ENCODE measurements at places on chromosomes 1 and 21.

DNA sequence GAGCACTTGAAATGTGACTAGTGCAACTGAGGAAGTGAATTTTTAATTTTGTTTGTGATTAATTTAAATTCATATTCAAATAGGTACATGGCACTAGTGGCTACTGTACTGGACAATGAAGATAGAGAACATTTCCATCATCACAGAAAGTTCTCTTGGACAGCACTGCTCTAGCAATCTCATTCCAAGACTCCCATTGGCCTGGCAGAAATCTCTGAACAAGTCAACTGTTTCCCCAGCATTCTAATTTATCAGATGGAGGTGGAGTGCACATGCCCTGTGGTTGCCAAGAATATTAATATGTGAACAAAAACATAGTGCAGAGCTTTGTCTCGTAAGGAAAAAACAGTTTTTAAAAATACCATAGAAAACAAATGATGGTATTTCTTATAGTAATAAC, 81.3 kb downstream of the CLIC4 start:
- DNase-seq: no peak

DNA sequence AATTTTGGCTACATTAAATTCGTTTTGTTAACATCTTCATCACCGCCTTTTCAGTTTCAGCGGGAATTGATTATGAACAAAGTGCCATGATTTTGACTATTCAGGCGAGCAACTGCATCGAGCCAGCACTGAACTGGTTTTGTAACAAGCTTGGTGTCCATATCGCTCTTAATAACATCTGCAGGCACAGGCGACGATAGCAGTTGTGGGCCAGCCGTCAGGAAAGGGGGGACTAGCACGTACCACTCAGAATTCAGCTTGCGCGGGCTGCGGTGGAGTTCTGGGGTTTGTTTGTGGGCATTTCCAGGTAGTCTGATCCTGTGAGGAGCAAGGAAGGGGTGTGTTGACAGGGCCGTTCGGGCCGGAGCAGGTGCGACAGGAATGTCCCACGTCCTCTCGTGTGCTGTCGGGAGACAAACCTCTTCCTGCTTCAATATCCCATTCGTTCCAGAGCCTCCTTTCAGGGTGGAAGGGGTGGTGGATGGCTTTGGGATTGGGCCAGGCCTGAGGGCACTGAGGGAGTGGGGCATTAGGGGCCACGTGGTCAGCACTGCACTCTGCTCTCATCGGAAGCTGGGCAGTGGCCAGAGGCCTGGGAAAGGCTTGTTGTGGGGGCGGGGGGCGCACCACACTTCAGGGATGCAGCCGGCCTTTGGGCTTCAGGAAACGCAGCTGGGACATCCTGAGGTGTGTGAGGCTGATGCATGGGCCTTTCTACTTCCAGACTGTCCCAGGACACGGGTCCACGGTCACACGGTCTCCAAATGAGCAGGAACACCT, 39.1 kb downstream of the SKI start:
- DNase-seq: no peak

DNA sequence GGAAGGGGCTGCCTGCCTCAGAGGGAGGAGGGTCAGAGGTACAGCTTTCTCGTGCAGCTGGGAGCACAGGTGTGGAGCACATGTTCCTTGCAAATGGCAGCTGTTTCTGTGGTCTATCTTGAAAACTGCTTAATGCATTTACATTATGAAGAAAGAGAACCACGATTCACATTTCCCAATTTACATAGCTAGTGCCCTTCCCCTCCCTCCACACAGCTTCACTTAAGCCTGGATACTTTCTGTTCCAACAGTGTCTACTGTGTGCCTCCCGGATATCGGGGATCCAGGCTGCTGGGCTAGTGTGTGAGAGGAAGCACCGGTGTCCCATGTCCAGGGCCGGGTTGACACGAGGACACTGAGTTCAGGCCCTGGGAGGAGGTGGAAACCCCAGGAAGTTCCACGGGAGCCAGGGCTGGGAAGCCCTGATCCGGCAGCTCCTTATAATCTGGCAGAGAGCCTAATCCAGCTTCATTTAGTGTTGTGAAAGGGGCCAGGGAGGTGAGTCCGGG, 31.6 kb downstream of the TMCC2 start:
- DNase-seq: no peak

DNA sequence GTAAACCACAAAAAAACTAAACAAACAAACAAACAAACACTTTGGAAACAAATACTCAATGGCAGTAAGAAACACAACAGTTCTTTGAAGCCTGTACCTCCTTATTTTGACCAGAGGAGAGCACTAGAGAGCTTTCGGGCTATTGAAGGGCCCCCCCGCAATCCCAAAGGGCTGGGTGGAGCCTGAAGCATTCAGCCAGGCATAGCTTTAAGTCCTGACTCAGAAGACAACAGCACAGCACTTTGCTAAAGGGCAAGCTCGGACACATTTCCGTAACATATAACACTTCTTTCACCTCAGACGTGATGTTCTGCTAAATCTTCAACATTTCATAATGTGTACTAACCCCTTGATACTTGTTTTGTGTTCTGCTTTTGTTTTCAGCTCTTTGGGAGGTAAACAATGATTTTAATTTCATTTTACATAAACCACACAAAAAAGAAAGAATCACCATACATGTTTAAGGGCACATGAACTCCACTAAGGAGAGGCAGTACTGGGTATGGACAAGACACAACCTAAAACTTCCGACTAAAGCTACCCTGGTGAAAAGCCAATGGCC, 9.7 kb upstream of the SHCBP1L start:
- DNase-seq: peak; percentile 95

DNA sequence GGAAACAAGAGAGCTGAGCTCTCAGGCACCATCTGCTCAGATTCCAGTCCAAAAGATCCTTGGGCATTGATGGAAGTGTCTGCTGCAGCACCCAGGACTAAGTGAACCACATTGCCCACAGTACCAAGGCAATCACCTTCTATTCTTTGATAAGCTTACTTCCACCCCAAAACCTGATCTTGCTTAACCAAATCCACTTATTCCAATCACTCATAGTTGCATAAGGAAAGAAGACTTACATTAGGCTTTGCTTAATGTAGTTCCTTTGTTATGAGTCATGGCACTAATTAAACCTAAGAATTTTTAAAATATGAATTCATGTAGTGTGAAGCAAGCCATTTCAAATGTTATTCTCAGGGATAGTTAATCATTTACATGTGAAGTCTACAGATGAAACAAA, 84.5 kb downstream of the UCHL5 start:
- no peak for DNase-seq

- DNase-seq: peak; percentile 66
Measured at GRCh38 chr1:98468111-98468717, 193.3 kb upstream of the SNX7 start.

- DNase-seq: no peak
Measured at GRCh38 chr1:4648657-4649056, 5.8 kb upstream of the AJAP1 start.

DNA sequence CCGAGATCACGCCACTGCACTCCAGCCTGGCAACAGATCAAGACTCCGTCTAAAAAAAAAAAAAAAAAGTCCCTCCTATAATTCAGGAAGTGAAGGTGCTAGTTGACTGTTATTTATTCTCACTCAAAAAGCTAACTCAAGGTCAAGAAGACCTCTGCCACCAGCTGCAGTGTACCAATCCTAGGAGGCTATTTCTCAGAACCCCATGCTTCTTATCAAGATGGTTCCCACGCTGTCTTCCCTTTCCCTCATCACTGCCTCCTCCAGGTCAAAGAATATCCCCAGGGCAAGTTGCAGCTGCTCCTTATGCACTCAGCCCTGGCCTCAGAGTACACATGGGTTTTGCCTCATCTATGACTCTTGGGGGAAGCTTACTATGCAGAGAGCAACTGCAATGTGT, 53.6 kb downstream of the RERE start:
- DNase-seq: no peak

- DNase-seq: peak; percentile 81
Measured at GRCh38 chr1:197776351-197777105, 1.2 kb upstream of the DENND1B start.

GRCh38 chr1:43763497-43763973, 56.2 kb downstream of the ST3GAL3 start:
- DNase-seq: peak; percentile 78

GRCh38 chr1:11499601-11500331, 20.8 kb downstream of the DISP3 start:
- DNase-seq: no peak

DNA sequence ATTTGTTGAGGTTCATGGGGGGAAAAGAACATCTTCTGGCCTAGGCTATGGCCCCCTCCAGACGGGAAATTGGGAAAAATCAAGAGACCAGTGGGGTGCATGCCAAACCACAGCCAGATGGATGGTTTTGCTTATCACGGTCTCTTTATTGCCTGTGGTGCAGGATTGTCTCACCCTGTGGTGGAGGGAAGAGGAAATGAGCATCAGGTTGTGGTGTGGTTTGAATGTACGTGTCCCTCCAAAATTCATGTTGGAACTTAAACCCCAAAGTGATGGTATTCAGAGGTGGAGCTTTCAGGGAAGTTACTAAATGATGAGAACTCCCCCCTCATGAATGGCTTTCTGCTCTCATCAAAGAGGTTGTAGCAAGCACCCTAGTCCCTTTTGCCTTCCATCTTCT, 525.7 kb downstream of the NPHP4 start:
- DNase-seq: no peak

GRCh38 chr1:19178734-19179398, 31.2 kb downstream of the UBR4 start:
- DNase-seq: no peak

DNA sequence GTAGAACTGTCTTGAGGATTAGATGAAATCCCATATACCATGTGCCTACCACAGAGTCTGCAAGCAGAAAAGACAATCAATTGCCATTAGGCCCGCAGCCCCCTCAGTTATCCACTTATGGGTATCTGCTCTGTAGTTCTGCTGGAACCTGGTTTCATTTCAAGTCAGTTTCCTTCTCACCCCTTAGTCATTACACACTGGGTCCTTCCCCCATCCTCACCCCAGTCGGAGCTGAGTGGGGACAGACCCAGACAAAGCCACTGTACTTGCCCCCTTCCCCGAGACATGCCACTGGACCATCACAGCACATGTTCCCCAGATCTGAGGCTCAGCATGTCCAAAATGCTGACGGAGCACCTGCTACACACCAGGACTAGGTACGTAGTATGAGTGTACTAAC, 21.2 kb downstream of the PGLYRP3 start:
- no peak for DNase-seq

- DNase-seq: no peak
Measured at GRCh38 chr21:25551569-25551968, 55.7 kb downstream of the MRPL39 start.

DNA sequence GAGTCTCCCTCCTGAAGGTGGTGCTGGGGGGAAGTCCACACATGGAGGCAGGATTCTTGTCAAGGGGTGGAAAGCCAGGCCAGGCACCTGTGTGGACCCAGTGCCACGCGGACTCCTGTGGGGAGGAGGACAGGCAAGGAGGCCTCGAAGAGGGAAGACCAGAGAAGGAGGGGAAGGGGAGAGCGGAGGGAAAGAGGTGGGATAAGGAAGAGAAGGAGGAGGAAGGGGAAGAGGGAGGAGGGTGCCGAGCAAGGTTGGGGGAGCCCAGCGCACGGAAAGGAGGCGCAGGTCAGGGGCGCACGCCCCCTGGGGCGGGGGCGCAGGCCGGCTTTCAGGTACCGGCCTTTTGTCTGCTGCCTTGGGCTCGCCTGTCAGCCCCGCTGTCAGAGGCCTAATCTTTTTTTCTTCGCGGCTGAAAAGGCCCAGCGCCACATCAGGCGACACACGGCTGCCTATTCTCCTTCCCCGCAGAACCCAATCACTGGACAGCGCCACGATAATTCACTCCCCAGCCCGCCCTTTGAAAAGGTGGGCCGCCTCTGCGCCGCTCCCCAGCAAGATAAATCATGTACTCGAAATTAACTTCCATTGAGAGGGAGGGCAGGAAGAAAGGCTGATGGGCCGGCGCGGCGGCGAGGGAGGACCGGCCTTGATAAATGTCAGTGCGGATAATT, 42.5 kb downstream of the PRDM16 start:
- no peak for DNase-seq

GRCh38 chr1:228900886-228901392, 165.7 kb downstream of the RHOU start:
- DNase-seq: no peak

- no peak for DNase-seq
Measured at GRCh38 chr1:156172696-156173470, 19.5 kb downstream of the SEMA4A start.

- no peak for DNase-seq
Measured at GRCh38 chr1:67174716-67175284, 8.5 kb downstream of the IL23R start.

DNA sequence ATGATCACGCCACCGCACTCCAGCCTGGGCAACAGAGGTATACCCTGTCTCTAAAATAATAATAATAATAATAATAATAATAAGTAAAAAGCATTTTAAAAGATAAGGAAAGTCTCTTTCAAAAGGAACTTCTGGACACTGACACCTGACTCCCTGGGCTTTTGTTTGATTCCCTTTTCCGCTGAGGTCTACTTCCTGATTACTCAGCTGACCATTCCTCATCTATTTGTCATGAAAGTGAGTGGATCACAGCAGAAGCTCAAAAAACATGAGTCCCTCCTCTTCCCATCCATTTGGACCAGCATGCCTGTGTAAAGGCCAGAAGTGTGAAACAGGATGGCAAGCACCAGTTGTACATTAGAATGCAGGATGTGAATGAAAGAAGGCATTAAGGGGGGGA, 61.1 kb upstream of the FBXO28 start:
- DNase-seq: peak; percentile 57

- DNase-seq: no peak
Measured at GRCh38 chr21:44854391-44854663, 19.2 kb downstream of the PTTG1IP start.

DNA sequence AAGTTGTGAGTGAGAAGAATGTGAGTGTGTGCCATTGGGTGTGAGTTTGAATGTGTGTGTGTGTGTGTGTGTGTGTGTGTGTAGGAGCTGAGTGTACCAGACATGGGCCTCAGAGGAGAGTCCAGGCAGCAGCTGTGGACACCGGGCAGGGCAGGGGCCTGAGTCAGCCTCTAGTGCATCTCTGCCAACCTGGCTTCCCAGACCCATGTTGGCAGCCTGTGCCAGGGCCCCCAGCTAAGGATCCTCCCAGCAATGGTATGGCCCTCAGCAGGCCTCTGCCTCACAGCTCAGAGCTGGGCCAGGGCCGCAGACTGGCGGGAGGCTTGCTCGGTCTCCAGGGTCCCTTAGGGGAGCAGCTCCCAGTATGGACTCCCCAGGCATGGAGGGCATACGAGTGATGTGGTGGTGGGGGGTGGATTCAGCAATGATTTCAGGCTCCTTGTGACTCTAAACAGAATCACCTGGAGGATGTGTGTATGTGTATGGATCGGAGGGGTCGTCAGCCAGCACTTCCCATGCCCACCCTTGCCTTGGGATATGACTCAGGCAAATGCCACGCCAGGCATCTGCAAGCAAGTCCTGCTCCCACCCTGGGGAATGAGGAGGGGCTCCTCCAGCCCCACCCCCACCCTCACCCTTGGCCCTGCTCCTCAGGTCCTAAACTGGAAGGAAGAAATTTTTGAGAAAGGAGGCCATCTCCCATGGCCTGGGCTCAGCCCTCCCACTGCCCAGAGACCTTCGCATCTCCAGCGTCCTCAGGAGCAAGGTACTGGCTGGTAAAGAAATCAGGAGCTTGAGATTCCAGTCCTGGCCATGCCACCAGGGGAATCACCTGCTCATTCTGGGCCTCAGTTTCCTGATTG, 1.8 kb upstream of the FOXO6 start:
- DNase-seq: no peak

GRCh38 chr1:203768256-203768655, 3.3 kb downstream of the LAX1 start:
- DNase-seq: no peak

GRCh38 chr21:45323487-45324311, 36.0 kb upstream of the POFUT2 start:
- peak; percentile 22 for DNase-seq

- DNase-seq: no peak
Measured at GRCh38 chr1:11042995-11043874, 3.8 kb downstream of the MASP2 start.
